Activated T-cell treated with anti-CD3 and anti-CD28 coated beads, Interleukin-2, amount 50 U/mL, for 72 hours (primary cell): ENCODE measurements at places on chromosomes 3 and 15. TPM values are rescaled to one million over a fixed set of nuclear protein-coding genes. Genes with fewer than 3 reads are reported as not detected.

- no peak for DNase-seq
Observed at GRCh38 chr3:113340785-113341184, 100.5 kb downstream of the CFAP44 start.

DNA sequence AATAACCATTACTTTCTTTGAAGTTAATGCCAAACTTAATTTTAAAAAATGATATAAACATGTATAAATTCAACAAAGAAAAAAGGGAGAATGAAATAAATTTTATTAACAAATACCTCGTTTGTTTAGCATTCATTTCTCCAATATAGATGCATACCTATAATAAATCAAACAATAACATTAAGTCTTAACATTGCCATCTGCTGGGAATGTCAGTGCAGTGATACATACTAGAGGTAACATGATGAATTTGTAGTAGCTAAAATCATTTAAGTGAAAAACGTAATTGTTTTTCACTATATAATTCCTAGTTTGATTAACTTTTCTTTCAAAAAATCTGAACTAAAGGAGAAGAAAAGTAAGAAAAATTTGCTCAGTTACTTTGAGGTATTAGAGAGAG is 340.2 kb upstream of the CBLB start:
- DNase-seq: no peak

DNA sequence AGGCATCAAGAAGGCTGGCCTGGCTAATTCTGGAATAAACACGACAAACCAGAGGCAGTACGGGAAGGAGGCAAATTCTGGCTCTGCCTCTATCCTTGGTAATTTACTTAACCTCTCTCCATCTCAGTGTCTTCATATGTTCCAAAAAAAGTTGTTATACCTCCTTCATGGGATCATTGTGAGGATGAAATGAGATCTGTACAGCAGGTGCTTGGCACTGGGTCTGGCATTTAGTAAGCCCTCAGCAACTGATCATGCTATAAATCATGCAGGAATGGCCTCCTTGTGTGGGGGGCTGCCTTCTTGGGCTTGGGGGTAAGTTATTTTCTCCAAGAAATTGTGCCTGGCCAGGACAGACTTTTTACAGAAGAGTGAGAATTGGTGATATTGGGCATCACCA is 38.3 kb upstream of the TRA2B start:
- no peak for DNase-seq

DNA sequence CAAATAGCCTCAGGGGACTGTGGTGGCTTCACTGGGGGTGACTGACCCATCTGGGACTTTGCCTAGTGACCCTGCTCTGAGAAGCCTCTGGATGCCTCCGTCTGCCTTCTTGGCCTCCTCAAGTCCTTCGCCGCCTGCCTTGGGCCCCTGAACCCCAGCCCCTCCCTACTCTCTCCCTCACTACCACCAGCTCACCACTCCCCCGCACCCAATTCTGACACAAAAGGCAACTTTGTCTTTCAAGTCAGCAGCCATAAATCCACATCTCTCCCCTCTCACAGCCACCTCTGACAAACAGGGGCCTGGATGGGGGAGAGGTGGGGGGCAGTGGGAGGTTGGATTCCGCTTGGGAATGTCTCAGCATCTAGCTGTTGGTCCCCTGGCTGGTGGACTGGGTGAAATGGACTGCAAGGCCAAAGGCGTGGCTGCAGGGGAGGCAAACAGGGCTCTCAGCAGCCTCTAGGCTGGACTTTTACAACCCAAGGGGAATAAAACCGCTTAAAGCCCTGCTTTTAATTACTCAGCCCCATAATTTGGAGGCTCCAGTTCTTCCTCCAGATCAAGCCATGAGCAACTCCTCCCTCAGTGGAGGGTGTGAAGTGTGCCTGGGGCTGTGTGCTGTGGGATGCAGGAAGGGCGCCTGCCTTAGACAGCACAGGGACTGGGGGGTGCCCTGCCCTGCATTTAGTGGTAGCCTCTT is 33.4 kb downstream of the IGDCC3 start:
- DNase-seq: no peak

DNA sequence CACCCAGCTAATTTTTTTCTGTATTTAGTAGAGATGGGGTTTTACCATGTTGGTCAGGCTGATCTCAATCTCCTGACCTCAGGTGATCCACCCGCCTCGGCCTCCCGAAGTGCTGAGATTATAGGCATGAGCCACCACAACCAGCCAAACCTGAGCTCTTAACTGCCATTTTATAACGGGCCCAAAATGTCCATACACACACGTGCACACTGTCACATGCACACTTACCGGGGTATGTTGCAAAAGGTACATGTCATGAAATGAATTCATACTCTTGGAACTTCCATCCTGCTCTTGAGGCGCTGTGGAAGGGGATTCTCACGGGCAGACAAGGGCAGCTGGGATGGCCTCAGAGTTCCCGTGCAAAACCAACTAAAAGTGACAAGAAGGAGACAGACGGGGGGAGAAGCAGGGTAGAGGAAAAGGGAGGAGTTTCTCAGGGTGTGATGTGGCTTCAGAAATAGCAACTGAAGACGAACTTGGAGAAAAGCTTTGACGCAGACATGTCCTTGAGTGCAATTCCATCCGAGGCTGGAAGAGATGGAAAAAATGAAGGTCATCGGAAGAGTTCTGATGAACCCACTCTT is 110.9 kb downstream of the BDH1 start:
- no peak for DNase-seq

DNA sequence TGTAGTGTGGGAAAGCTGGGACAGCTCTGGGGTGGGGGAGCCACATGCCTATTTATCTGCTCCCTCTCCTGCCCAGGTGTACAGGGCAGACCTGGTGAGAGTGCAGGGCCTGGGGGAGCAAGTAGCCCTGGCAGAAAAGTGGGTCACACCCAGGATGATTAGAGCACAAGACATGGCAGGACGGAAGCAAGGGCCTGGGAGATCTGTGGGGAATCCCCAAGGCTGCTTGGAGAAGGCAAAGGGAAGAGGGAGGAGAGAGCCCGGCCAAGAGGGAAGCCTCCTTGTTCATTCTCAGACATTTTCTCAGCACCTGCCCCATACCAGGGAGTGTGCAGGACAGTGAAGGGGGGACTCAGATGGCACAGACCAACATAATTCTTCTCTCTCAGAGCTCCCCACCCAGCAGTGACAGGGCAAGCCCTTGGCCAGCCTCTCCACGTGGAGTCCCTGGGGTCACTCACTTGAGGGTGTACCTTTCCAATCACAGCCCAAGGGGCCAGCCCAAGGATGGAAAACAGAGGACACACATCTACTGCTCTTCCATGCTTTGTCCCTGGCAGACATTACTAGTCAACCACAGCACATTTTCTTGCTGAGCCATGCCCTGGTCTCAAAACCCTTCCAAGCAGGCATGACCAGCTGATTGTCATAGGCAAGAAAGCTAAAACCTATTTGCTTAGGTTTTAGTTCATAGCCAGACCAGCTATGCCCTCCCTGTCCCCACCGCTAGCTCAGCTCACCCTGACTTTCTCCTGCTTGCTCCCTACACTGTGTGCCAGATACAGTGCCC is 4.9 kb upstream of the DUSP7 start:
- no peak for DNase-seq

DUOX2 gene
- 0.14 TPM for total RNA-seq

DNA sequence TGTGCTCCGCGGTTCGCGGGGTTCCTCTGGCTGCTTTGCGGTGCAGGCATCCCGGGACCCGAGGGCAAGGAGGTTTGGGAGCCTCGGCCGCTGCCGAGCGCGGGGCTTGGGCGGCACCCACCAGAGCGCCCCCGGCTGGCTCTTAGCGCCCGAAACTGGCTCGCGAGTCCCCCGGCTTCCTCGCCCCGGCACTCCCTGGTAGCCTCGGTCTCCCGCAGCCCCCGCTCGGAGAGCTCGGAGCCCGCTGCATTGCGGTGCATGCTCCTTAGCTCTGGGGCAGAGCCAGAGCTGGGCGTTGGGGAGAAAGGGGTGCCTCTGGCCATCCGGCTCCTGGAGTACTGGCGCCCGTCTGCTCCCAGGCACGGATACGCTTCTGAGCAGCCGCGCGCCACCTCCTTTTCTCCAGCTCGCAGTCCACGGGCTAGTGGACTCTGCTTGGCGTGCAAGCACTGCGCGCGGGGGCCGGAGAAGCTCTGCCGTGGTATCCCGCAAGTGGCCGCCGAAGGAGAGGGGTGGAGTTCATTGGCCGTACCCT is 753 bp downstream of the EPHB1 start:
- peak; percentile 15 for DNase-seq

SHF gene
- total RNA-seq: 11.7 TPM

DNA sequence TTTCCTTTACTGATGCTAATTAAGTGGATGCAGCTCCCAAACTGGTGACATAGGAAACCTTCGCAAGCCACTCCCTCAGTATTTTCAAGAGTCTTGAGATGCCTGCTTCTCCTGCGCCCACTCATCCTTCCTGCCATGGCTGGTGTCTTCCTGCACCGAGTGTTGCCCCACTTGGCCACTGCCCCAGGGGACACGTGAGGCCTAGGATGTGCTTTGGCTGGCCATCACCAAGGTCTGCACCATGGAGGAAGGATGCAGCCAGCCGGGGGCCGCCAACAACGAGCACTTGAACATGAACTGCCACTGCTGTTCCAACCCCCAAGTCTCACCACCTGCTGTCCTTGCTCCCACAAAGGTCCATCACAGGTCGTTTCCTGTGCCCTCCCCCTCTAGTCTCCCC is 34.1 kb downstream of the EPHB3 start:
- no peak for DNase-seq

RBSN gene
- 13.0 TPM for total RNA-seq

ZNF501 gene
- total RNA-seq: 3.6 TPM

DNA sequence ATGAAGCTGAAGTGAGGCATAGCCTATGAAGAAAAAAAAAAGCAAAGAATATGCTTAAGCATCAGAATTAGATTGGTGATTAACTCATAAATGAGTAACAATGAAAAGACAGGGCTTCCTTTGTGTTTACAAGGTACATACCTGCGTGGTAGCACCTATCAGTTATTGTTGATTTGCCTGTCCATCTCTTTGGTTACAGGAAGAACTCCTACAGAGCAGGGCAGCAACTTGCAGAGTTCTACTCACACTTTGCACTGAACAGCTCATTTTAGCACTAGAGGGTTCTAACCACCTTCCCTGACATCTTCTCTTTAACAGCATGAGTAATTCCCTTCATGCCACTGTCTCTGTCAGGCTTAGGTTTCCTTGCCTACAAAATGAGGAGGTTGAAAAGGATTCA is 166.0 kb downstream of the DPH6 start:
- no peak for DNase-seq

ATP11B gene
- 91.1 TPM for total RNA-seq

GRCh38 chr3:10833855-10834414 is 17.9 kb downstream of the SLC6A11 start:
- DNase-seq: no peak

GRCh38 chr3:183338520-183338919 is 85.5 kb downstream of the B3GNT5 start:
- no peak for DNase-seq

DNA sequence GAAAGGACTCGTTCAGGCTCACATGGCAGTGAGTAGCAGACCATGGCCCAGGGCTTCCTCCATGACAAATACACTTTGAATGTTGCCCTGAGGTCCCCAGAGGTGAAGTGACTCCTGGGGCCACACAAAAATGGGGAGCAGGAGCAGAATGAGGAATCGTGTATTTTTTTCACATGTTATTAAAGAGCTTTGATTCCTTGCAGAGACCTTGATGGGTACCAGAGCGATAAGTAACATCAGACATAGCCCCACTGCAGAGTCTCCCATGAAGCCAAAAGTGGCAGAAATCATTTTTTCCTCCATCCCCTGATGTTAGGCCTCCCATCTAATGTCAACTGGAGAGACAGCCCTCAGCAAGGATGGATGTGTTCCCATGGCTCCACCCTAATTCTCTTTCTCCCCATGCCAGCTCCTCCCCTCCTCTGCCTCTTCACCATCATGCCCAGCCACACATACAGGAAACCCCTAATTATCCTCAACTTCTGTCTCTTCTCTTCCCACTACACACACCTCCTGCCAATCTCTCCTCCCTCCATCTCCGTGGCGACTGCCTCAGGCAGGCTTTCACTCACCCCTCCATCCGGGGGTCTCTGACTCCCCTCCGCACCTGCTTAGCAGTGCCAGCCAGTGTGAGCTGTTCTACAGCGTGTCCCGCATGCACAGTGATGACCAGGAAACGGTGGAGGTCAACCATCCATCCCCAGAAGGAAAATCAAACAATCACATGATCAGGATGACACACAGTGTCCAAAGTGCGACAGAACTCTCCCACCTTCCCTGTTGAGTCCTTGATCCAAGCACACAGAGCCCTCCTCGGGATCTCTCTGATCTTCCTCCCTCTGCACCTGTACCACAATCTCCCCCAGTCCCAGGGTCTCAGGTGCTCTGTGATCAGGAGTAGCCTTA is 7.1 kb upstream of the SSUH2 start:
- no peak for DNase-seq

GRCh38 chr3:168812234-168812633 is 716.5 kb upstream of the GOLIM4 start:
- DNase-seq: no peak

DNA sequence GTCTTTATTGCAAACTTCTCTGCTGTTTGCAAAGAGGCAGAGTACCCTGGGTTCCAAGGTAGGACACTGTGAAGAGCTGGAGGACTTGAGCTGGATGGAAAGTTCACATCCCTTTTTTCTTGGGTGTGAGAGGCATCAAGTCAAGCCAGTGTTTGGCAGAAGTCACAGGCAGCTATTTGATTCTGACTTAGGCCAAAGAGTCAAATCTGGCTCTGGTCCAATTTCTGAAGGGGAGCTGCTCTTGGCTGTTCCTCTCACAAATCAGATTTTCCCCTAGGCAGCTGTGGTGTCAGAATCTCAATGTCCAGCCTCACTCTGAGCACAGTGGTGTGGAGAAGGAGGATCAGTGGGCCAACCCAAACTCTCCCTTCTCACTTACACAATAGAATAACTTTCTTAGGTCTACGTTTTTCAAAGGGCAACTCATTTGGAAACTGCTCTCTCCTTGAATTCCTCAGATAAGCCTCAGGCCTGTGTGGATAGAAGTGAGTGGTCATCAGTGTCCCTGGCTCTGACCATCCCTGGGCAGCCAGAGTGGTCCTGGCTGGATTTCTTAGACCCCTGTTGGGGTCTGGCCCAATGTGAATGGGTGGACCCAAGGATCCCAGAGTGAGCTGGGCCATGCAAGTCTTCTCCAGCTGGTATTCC is 18.2 kb upstream of the AMOTL2 start:
- no peak for DNase-seq

- DNase-seq: no peak
Observed at GRCh38 chr3:172716476-172716875, 5.6 kb upstream of the NCEH1 start.

GRCh38 chr15:100254285-100254684 is 87.5 kb downstream of the ADAMTS17 start:
- no peak for DNase-seq

LRRC15 gene
- total RNA-seq: not detected
